ENCODE measurements at places on chromosomes 11 and 22. TPM values are rescaled to one million over a fixed set of nuclear protein-coding genes. Genes with fewer than 3 reads are reported as not detected.

DNA sequence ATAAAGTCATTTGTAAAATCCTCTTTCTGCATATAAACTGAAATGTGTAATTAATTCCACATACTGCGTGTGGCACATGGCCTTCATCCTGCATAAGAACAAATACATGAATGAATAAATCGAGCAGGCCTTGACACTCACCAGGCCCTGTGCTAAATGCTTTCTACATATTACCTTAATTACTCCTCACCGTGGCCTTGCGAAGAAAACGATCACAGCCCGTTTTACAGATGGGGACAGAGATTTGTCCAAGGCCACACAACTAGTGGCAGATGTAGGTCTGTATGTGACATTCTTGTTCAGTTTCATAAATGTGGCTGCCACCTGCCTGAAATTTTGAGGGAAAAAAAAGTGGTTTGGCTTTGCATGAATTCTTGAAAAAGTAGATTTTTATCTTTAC is 5.8 kb upstream of the CCND1 start:
- no peak for DNase-seq

GRCh38 chr11:97454988-97455387 is 1065.2 kb downstream of the JRKL start:
- no peak for DNase-seq

DNA sequence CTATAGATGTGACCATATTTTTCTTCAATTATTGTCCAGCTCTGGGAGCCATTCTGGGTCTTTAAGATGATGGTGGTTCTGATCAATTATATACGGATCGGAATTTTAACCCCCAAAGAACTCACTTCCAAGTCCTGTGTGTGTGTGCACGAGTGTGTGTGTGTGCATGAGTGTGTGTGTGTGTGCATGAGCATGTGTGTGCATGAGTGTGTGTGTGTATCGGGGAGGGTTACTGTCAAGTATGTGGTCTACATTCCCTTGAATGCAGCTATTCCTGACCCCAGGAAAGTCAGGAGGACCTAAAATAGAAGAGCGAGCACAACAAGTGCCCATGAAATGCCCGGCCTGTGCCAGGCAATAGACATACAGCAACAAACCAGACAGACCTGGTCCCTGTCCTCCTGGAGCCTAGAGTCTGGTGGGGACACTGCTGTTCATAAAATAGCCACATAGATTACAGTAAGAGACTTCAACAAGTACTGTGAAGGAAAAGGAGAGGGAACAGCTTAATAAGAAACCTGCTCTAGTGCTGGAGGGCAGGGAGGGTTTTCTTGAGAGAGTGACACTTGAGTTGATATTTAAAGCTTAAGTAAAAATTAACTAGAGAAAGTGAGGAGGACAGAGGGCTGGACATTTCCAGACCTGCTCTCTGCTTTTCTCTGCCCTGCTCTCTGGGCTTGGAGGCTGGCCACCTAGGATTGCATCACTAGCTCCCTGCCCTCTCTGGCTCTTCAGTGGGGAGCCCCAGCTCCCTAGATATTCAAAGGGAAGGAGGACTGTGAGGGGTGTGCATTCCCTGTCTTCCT is 66.1 kb upstream of the SPON1 start:
- DNase-seq = peak; percentile 28

DNA sequence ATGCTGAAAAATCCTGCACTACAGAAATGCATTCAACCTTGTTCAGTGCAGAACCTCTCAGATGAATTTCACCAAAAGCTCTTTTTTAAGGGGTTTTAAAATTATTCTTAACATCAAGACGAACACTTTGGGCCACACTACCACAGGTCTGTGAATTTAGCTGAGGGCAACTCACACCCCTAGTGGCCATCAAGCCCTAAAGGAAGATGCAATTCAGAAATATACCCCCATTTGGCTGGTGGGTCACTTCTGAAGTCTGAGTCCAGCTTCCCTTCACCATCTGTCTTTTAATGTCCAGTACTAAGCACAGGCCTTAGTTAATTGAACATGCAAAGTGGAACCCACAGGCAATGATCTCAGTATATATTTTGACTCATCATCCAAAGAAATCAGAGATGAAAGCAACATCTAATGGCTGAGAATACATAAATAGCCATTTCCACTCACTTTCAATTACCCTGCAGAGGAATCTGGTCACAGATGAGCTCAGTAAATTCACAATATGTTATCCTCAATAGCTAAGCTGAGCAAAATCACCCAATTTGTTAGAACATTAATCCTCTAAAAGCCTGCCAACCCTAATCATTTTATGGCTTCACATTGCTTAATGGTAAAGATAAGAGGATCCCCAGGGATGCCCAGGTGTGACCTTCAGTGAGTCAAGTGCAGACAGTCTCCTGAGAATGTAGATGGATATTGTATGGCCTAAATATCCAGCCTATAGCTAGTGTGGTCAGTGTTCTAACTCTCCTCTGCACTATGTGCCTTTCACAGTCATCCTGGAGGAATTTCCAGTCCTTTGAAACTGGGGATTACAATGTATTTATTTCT is 50.3 kb downstream of the FAM76B start:
- DNase-seq = no peak

DNA sequence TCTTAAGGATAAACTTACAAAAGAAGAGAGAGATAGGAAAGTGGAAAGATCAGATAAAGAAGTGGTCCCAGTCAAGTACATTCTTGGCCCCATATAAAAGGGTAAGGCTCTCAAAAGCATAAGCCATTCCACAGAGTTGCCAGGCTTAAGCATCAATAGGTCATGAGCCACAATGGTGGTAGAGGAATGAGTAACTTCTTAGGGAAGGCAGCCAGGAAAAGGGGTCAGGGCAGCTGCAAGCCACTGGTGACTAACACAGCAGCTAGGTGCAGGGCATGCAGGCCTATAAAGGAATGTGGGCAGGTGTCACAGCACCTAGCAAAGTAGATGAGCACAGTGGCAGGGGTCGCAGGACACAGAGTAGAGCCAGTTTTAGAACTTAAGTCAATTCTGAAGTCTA is 302.6 kb upstream of the FAT3 start:
- no peak for DNase-seq

DNA sequence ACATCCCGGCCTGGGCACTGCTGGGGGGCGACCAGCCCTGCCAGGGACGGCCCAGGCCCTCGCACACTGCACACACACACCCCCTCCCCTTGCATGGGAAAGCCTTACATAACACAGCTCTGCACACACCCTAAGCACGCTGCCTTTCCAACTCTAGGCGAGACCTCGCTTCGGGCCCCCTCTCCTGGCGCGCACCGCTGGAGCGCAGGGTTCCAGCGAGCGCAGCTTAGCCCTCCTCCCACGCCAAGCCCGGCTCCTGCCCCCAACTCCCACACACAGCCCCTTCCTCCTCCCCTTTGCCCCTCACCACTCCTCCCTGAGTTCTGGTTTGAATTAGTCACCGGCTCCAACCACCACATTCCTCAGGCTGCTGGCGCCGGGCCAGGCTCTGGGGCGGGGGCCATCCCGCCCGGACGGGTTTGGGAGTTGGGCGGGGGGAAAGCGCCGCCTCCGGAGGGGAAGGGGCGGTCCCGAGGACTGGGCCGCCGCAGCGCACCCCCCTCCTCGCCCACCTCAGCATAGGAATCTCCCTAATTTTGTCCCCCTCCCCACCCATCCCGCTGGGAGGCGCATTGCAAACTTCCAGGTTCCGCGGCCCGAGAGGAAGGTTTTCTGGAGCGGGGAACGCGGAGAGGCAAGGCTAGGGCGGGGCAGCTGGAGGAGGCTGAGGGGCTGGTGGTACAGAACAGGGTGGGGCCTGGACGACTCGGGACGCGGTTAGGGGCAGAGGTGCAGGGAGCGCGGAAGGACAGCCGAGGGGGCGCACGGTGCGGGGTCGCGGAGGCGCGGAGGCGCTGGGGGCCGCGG is 966 bp downstream of the AHNAK start:
- peak; percentile 59 for DNase-seq

CNTF gene
- 3.7 TPM for total RNA-seq

DNA sequence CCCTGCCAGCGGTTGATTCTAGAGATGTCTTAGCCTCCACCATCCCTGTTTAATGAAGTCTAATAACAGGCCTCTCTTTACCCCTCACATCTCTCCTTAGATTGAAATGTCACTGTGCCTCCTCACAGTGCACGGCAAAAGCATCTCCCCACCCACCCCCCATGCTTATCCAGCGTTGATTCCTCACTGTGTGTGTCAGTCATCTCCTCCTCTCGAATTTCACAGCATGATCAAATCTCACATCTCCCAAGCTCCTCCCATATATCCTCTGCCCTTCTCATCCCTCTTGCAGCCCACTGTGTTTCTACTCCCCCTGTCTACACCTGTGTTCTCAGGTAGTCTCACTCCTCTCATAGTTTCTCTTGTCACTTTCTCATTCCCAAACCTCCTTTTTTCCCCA is 84.6 kb downstream of the DBX1 start:
- DNase-seq = no peak

- no peak for DNase-seq
These were observed 416.3 kb downstream of the SHANK2 start for GRCh38 chr11:70836071-70836470.

GRCh38 chr22:39243439-39244135 is 1.2 kb downstream of the PDGFB start:
- peak; percentile 47 for DNase-seq

- no peak for DNase-seq
These were observed 120.9 kb downstream of the MAML2 start for GRCh38 chr11:96222102-96222501.

GRCh38 chr11:64499261-64500004 is 91.6 kb upstream of the SLC22A12 start:
- no peak for DNase-seq

DNA sequence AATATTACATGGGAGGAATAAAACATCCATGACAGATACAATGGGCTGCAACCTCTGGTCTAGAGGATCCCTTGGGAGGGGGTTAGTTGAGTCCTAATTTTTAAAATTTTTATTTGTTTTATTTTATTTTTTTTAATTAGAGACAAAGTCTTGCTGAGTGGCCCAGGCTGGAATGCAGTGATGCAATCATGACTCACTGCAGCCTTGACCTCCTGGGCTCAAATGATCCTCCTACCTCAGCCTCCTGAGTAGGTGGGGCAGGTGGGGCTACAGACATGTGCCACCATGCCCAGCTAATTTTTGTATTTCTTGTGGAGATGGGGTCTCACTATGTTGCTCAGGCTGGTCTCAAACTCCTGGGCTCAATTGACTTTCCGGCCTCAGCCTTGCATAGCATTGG is 43.1 kb downstream of the FDX1 start:
- DNase-seq = no peak

DNA sequence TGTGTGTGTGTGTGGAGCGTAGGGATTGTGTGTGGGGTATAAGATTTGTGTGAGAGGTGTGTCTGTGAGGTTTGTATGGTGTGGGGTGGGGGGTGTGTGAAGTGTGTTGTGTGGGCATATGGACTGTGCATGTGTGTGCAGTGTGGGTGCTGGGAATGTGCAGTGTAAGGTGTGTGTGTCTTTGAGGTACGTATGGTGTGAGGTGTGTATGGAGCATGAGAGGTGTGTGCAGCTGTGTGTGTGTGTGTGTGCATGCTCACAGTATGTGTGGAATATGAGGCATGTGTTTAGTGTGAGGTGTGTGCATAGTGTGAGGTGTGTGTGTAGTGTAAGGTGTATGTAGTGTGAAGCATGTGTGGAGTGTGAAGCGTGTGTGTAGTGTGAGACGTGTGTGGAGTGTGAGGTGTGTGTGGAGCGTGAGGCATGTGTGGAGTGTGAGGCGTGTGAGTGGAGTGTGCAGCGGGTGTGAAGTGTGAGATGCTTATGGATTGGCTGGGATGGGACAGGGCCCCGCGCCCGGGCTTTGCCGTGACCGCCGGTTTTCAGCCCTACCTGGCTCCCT is 1.7 kb upstream of the TMPRSS6 start:
- DNase-seq = no peak

GRCh38 chr11:41982975-41983374 is 523.5 kb upstream of the LRRC4C start:
- no peak for DNase-seq

FDXACB1 gene
- 5.2 TPM for total RNA-seq

OR5T1 gene
- total RNA-seq = not detected

DNA sequence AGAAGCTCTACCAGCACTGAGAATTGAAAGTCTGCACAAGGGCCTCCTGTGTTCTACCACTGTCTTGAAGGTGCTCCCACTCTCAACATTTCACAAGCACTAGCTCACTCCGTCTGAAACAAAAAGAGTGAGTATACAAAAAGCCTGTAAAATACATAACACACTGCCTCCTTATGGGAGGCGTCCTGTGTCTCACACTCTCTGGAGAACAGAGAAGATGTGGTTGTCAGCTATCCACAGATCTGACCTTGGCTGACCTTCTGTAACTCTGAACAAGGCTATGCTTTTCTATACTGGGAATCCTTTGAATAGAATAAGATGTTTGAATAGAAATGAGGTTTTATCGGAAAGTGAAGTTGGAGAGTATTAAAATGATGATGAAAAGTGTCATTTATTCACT is 171.3 kb upstream of the TMEM45B start:
- DNase-seq = no peak

OR8G5 gene
- not detected for total RNA-seq

DNA sequence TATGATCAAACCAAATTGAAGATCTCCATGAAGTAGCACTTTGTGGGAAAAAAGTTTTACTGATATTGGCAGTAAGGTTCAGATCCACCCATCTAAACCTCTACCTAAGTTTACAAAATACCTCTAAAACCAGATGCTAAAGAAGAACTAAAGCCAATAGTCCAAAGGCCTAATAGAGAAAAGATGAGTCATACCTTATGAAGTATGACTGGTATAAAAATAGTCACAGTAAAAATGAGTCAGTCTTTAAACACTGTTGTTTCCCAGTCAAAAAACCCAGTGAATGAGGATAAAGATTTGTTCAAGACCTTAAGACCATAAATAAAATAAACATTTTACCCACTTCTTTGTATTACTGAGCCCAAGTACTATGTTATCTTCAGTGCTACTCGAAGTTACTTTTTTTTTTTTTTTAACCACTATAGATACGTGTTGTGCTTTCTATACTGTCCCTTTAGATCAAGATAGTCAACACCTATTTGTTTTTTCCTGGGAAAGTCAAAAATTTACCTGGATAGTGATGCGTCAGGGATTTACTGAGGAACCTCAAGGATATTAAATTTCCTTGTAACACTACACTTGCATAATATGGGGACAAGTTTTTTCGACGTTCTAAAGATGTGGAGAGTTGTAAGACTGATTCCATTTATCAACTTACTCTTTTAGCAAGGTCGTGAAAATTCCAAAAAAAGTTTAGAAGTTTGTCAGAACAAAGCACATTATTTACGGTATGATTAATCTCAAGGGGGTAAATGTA is 87.3 kb downstream of the CCDC73 start:
- no peak for DNase-seq

- DNase-seq = peak; percentile 75
These were observed 452 bp upstream of the ATXN10 start for GRCh38 chr22:45670981-45671782.

- DNase-seq = peak; percentile 63
These were observed 569.9 kb upstream of the CADM1 start for GRCh38 chr11:116073854-116074837.

SLC37A2 gene
- 1.8 TPM for total RNA-seq

DNA sequence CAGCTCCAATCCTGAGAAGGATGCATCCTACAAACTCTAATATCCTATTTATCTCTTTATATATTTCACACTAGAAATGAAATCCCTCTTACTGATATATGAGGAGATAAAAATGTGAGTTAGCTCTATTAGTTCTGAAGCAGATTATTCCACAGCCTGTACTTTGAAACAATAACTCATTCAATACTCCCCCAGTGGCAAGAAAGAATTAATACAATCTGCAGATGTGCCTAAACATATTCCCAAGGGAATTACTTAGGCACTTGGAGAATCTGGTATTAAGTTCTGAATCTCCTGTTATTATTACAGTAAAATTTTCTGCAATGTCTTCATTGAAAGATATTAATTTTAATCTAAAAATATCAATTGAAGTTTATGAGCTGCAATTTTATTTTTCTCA is 59.4 kb downstream of the DDI1 start:
- DNase-seq = no peak

TMEM86A gene
- total RNA-seq = 4.6 TPM

All from cerebellum (tissue), 4 donors.